Activated T-cell treated with anti-CD3 and anti-CD28 coated beads for 48 hours (primary cell): ENCODE measurements at places on chromosomes 6 and 20.

GRCh38 chr20:8124639-8125038 lies 7.4 kb upstream of the PLCB1 start:
- no peak for DNase-seq

- no peak for DNase-seq
These were observed 323.2 kb downstream of the ADGRB3 start for GRCh38 chr6:68958327-68958726.

DNA sequence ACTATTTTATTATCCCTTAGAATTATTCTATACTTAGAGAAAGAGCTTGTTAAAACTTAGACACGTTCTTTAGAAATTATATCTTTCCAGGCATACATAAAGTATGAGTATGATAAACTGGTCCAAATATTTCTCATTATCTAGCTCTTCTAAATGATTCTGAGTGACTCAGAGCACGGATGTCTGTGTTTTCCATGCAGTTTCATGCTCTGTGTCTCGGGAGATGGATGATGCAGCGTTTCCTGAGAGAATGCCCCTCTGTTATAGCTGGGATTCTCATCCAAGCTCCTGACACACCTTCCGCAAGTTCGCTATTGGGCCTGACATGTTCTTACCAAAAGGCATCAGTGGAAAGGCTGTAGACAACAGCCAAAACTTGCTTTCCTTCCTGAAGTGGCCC lies 19.3 kb downstream of the SIRT5 start:
- DNase-seq: no peak

GRCh38 chr6:108958900-108959770 lies 110.9 kb downstream of the ARMC2 start:
- DNase-seq: no peak

- DNase-seq: no peak
These were observed 312.5 kb upstream of the PLCB4 start for GRCh38 chr20:8756410-8756809.

GRCh38 chr20:23507346-23507745 lies 16.4 kb downstream of the CST8 start:
- DNase-seq: no peak

DNA sequence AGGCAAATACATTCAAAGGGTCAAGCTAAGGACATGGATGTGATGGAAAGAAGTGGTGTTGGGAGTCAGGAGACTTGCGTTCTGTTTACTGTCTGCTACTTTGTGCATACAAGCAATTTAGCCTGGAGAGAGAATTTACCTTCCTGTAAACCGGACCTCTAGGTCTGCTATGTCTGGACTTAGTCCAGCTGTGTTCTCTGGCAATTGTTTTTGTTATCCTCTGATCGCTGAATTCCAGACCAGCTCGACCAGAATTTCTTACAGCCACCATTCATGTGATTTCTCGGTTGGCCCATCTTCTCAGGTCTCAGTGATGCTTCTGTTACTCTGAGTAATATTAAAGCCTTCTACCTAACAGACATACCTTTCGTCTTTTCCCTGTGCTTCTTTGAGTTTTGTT lies 75.2 kb downstream of the LRRC1 start:
- no peak for DNase-seq

DNA sequence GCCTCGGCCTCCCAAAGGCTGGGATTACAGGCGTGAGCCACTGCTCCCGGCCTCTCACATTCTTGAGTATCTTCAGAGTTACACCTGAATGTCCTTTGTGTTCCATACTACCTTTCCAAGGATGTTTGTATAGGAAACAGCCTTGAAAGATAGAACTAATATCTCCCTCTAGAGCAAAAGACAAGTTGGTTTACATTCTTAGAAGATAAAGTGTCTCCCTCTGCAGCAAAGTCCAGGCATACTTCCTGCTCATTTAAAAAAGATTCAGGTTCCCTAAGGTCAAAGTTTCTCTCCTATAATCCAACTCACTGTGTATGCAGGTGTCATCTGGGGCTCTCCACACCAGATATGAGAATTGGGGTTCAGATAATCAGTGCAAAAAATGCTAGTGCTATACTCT lies 224.4 kb downstream of the TPBG start:
- no peak for DNase-seq

DNA sequence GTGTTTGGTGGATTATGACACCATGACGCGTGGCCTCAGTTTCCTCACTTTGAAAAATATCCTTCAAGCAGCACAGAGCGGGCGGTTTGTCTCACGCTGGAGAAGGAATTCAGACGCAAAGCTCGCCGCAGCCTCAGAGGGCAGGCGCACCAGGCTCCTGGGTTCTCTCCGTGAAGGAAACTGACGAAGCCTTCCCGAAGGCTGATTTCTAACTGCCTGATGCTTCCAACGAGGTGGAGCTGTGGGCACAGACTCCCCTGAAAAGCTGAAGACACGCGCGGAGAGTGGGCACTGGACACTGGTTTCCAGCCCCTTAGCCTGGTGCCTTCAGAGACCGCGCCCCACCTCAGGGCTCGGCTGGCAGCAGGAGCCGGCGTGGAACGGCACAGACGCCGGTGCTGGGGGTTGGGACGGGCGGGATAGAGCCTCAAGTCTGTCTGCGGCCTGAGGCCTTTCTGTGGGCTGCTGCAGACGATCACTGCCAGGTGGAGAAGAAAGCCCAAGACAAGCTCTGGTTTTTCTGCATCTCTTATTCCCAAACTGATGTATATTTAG lies 56.1 kb downstream of the DACT2 start:
- DNase-seq: no peak

GRCh38 chr6:33616913-33617312 lies 4.2 kb upstream of the ITPR3 start:
- no peak for DNase-seq

- no peak for DNase-seq
These were observed 640 bp downstream of the LRRN4 start for GRCh38 chr20:6053064-6053775.

GRCh38 chr6:69624944-69625343 lies 171.9 kb downstream of the LMBRD1 start:
- no peak for DNase-seq

GRCh38 chr20:39745380-39745779 lies 783.2 kb downstream of the DHX35 start:
- no peak for DNase-seq

DNA sequence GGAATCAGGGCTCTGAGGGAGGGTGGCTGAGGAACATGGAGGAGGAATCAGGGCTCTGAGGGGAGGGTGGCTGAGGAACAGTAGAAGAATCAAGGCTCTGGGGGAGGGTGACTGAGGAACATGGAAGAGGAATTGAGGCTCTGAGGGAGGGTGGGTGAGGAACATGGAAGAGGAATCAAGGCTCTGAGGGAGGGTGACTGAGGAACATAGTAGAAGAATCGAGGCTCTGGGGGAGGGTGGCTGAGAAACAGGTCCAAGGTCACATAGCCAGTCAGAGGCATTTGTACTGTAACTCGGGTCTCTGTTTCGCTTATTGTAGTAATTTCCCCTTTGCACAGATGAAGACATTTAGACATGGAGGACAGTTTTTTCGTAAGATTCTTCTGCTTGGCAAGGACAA lies 164.8 kb downstream of the SOBP start:
- DNase-seq: no peak

DNA sequence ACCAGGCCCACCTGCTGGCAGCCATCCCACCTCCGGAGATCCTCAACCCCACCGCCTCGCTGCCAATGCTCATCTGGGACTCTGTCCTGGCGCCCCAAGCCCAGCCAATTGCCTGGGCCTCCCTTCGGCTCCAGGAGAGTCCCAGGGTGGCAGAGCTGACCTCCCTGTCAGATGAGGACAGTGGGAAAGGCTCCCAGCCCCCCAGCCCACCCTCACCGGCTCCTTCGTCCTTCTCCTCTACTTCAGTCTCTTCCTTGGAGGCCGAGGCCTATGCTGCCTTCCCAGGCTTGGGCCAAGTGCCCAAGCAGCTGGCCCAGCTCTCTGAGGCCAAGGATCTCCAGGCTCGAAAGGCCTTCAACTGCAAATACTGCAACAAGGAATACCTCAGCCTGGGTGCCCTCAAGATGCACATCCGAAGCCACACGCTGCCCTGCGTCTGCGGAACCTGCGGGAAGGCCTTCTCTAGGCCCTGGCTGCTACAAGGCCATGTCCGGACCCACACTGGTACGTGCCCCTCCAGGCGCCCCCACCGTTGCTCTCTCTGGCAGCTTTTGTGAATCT lies 1.1 kb downstream of the SNAI1 start:
- no peak for DNase-seq

GRCh38 chr20:33202451-33202850 lies 14.7 kb upstream of the BPIFA3 start:
- no peak for DNase-seq

GRCh38 chr6:5478380-5478779 lies 217.1 kb downstream of the FARS2 start:
- no peak for DNase-seq

DNA sequence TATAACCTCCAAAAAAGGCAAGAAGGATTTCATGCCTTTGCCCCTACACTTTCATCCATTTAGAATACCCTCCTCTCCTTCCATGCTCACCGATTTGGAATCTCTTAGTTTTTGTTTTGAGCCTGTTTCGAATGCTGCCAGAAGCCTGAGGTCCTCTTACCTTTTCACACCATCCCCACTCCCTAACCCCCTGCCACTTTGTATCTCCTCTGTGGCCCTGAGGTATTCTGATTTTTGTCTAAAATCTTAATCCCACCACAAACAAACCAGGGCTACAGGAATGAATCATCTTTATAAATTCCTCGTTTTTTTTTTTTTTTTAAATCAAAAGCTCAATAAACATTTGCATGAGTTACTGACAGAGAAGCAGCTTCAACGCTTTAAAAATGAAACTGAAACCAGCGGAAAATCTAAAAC lies 1.6 kb upstream of the RPS12 start:
- DNase-seq: no peak

DNA sequence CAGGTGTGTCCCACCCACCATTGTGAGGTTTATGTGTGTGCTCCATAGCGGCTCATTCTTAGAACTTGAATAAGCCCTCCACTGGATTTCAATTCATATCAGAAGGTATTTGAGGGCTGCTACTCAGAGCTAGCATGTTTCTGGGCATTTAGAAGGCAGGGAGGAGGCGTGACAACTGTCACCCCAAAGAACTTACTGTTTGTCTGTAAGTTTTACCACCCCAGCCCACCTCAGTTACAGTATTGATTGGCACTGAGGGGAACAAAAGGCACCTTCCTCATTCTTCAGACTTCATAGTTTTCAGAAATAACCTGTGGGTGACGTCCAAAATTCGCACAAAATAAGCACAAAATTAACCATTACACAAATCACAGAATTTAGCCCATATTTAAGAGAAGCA lies 81.7 kb downstream of the KHDC1L start:
- DNase-seq: no peak

GRCh38 chr20:42492290-42492689 lies 697.4 kb downstream of the PTPRT start:
- no peak for DNase-seq

DNA sequence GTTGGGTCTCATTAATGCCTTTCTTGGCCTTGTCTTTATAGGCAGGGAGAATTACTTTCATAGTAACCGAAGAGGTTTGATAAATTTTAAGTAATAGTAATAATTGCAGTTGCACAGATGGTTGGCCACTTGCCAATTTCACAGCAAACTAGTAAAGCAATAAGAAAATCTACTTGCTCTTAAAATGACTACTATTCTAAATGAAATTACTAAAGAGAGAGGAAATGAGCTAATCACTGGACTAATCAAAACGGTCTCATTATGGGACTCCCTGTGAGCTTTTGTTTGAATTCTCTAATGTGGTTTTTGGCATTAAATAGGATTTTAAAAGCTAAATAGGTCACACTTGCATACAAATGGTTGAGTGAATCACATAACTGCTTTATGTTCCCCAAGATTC lies 227.4 kb upstream of the PLN start:
- no peak for DNase-seq

- DNase-seq: no peak
These were observed 1.9 kb downstream of the PNRC1 start for GRCh38 chr6:89082486-89082891.

- DNase-seq: no peak
These were observed 28.0 kb upstream of the ZNF217 start for GRCh38 chr20:53621482-53622246.

DNA sequence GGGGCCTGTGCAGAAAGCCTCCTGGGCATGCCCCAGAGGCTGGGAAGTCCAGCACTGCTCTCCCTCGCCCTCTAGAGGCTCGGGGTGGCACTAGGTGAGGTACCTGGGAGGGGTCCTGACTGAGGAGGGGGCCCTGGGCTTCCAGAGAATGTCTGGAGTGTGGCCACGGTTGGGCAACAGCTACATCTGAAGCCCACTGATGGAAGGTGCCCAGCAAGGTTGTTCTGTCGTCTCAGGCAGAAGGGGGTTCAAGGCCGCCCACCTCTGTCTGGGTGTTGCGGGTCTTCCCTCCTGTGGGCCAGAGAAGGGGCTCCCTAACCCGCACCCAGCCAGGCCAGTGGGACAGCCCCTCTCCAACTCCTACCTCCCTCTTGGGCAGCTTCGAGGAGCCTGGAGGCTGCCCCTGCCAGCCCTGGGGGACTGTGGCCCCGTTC lies 11.4 kb upstream of the VEGFA start:
- DNase-seq: no peak

- no peak for DNase-seq
These were observed 76.7 kb upstream of the CARMIL1 start for GRCh38 chr6:25202504-25202903.

DNA sequence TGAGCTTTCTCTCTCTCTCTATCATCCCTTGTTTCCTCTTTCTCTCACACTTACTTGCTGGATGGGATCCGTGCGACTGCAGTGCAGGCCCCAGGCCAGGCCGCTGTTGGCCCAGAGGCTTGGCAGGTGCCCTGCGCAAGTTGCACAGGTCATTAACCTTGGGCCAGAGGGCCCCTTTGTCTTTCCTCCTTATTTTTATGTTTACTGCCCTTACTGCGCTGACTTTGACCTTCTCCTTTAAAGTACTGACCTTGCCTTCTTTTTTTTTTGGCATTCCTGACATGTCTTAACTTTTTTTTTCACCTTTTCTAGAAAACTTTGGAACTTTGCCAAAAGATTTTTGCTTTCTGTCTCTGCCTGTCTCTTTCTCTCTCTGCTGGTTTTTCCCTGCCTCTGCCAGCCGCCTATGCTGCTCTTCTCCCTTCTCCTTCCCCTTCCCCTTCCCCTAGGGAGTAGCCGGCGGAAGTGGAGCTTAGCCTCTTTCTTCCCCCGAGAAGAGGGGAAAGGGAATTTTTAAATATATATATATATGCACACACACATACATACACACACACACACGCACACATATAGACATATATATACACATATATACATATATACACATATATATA lies 59.6 kb upstream of the CDH4 start:
- no peak for DNase-seq

GRCh38 chr6:92124200-92124651 lies 1295.1 kb downstream of the EPHA7 start:
- DNase-seq: no peak

GRCh38 chr6:170296746-170297575 lies 6.1 kb upstream of the DLL1 start:
- DNase-seq: no peak
